NCI-H1105 treated with DMSO at 0.1 percent for 48 hours (cell line): ENCODE measurements at places on chromosomes 12 and 14.

DNA sequence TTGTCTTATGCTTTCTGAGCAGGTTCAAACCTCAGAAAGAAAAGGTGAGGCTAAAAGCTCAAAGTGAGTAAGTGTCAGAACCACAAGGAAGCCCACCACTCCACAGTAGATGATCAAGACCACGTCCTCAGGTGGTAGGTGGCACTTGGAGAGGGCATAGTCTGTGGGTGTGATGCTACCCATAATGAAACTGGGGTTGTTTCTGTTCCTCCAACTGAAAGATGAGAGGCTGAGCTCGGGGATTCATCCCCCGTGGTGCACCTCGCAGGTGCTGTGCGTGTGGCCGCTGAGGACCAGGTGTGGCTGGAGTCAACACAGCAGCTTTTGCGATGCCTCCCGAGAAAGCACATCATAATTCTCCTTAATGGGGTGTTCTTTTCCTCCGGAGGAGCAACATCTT, 285.7 kb downstream of the TTC8 start:
- no peak for DNase-seq

GRCh38 chr12:24398605-24399004, 449.1 kb upstream of the SOX5 start:
- DNase-seq = no peak

DNA sequence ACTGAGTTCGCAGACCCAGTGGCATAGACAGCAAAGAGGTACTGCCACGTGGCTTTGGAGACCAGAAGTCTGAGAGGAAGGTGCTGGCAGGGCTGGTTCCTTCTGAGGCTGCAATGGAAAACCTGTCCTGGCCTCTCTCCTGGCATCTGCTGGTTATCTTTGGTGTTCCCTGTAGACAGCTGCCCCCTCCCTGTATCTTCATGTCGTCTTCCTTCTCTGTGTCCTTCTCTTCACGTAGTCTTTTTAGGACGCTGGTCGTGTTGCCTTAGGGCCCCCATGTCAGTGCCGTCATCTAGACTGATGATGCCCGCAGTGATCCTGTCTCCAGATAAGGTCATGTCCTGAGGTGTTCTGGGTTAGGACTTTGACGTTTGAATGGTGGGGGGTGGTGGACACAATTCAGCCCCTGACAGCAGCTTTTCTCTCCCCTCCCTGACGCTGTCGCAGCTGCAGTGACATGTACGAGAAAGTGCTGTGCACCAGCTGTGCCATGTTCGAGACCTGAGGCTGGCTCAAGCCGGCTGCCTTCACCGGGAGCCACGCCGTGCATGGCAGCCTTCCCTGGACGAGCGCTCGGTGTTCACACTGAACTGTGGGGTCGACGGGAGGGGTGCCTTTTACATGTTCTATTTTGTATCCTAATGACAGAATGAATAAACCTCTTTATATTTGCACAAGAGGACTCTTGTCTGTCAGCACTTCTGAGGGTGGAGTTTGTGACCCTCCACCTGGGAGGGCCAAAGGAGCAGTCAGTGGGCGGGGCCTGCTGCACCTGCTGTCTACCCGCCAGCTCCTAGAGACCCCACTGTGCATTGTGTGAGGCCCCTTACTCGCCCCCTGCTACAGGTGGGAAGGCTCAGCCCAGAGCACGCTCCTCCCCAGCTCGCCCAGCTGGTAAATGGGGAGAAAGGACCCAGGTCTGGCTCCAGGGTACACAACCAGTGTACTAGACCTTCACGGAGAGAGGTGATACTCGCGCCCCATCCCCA, 6.3 kb downstream of the SIVA1 start:
- DNase-seq = no peak

DNA sequence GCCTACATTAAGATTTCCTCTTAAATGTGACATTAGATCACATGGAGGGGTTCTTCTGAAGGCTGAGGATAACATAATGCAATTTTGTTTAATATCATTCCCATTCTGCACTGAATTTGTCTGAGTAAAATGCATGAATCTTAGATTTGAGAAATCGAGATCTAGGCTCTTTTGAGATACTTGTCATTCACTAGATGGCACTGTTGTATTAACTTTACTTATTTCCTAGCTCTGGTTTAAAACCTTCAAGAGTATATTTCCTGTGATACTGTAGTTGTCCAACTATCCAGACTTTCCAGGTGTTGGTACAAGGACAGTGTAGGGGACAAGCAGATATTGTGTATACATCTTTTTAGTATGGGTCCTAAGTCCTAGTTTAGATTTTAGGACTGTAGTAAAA, 91.7 kb upstream of the SEL1L start:
- DNase-seq = peak; percentile 75

GRCh38 chr12:19220852-19221466, 91.4 kb downstream of the PLEKHA5 start:
- no peak for DNase-seq

GRCh38 chr14:89473989-89474388, 57.0 kb upstream of the FOXN3 start:
- no peak for DNase-seq

DNA sequence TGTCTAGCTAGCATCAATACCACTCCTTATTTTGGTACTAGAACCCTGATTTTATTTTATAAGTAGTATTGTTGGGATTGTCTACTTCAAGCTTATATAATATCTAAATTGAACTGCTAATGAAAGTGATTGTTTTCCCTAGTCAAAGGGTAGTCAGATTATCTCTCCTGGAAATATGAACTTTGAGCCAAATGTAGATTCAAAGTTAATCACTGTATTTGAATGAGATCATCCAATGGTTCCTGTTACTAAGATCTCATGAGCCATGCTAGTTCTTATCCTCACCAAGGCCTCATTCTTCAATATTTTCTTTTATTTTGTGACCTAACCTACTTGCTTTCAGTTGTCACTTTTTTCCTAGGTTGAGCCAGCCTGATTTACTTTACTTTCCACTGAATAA, 276.7 kb downstream of the RASSF9 start:
- DNase-seq = no peak
